Stimulated activated CD4-positive, alpha-beta T cell treated with anti-CD3 and anti-CD28 coated beads, TNF-alpha, amount 100 ng/mL, for 1 hour (primary cell): ENCODE measurements at places on chromosomes 6 and 20.

DNA sequence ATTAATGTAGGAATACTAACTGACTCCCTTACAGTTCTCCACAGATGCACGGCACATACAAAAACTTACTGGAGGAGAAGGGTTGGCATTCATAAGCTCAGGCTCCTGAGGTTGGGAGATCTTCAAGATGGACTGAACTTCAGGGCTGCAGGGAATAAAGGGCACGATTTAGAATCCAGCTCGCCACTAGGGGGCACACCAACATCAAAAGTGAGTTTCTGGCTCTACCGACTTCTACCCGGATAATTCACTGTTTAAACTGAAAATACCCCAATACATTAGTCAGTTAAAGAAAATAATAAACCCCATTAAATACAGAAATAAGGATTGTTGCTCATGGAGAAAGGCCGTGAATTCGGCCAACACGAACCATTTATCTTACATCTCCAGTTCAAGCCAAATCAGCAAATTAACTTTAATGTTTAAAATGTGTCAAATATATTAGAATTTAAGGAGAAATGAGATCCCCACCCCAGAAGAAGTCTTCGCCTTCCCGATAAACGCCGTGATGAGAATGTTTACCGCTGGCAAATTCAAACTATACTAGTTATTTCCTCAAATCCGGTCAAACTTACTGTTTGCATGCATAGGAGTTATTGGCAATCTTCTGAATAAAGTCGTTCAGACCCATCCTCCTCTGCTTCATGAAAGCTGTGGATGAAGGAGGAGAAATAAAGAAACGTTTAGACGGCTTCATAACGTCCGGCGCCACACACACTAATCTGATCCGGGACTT is 121.7 kb upstream of the SLC2A12 start:
- peak; percentile 63 for DNase-seq

DNA sequence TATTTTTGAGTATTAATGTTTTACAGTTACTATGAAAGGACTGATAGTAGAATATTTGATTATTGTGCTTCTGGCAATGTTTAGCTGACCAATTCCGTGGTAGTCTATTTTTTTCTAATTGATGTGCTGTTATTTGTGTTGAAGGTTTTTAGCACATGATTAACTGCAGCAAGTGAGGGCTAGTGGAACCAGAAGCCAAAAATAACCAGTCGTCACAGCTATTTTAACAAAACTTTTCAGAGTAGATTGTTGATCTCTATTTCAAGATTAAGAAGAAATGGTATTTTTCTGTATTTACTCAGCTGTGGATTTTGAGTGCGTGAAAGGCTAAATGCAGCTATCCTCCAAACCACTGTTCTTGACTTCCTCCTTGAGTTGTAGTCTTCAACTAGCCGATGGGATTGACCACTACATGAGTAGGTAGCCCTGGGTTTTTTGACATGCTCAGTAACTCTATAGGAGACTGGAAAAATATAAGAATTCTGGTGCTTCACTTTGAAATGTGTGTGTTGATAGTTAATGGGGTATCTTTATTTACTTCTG is 258.0 kb downstream of the ZFAND3 start:
- DNase-seq: no peak

DNA sequence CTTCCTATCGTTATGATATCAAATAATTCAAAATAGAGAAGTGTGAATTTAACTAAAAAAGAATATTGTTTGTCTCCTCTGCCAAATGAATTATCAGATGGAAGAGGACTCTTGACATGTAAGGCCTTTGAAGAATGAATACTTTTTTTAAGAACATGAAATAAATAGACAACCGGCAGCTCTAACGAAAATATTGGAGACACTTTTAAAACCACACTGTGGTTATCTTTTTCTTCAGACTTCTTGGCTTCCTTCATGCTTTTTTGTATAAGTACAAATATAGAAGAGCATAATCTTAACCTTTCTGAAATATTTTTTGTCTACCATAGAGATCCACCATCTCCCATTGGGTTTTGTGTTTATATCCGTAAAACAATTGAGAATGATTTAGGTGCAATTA is 115.2 kb upstream of the SCGN start:
- no peak for DNase-seq

DNA sequence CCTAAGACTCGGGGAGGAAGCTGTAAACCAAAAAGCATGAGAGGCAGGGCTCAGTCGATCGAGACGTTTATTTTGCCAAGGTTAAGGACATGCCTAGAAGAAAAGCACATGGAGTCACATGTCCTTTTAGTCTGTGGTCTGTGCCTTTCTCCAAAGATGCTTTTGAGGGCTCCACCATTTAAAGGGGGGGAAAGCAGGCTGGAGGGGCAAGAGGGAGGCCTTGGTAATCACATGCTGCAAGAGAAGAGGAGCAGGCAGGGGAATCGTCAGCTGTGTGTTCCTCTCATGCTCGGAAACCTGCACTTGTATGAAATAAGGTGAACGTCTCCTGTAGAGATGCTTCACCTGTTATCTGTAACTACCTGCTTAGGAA is 9.1 kb upstream of the YTHDF1 start:
- DNase-seq: no peak

DNA sequence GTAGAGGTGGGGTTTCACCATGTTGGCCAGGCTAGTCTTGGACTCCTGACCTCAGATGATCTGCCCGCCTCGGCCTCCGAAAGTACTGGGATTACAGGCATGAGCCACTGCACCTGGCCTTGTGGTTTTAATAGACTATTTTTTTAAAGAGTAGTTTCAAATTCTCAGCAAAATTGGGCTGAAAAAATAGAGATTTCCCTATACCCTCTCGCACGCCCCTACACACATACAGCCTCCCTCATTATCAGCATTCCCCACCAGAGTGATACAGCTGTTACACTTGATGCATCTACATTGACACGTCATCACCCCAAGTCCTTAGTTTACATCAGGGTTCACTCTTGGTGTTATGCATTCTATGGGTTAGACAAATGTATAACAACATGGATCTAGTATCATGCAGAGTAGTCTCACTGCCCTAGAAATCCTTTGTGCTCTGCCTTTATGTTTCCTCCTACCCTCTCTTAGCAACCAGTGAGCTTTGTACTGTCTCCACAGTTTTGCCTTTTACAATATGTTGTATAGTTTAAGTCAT is 103.6 kb downstream of the CDYL start:
- DNase-seq: no peak

GRCh38 chr6:106591111-106591825 is 38.0 kb downstream of the RTN4IP1 start:
- DNase-seq: no peak

DNA sequence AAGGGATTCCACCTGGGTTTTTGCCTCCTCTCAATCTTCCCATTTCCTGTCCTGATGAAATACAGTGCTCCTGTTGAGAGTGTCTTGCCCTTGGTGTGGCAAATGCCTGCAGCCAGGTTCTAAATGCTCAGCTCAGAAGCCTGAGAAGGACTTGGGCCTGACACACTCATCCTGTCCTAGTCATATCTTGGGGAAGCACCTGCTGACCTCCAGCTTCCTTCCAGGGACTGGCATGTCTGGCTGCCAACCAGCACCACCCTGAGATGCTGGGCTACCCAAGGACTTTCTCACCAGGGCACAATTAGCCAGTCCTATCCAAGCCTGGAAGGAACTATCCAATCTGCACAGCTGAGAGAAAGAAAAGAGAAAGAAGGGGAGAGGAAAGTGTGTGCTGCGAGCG is 43.4 kb downstream of the LRFN2 start:
- DNase-seq: no peak

GRCh38 chr6:64737418-64737817 is 969.6 kb downstream of the EYS start:
- DNase-seq: no peak

DNA sequence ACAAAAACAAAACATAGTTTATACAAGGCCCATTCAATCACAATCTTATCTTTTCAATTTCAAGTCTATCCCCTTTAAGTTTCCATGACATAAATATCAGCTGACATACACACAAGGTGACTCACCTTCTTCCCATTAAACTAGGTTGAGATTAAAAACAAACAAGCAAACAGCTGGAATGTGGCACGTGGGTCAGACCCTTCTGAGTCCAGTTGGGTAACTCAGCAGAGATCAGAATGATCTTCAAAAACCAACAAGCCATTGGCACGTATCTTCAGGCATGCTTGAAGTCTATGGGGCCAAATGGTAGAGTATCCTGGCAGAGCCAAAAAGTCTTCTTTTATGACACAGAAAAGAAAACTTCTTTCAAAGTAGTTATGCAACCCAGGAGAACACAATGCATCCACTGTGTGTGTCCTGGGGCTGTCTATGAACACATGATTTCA is 603.5 kb upstream of the CITED2 start:
- DNase-seq: no peak

- no peak for DNase-seq
These were observed 635.3 kb upstream of the MARCKS start for GRCh38 chr6:113221850-113222249.

- no peak for DNase-seq
These were observed 47.3 kb downstream of the APCDD1L start for GRCh38 chr20:58467572-58468527.

GRCh38 chr20:35180266-35180665 is 8.4 kb downstream of the PROCR start:
- no peak for DNase-seq

DNA sequence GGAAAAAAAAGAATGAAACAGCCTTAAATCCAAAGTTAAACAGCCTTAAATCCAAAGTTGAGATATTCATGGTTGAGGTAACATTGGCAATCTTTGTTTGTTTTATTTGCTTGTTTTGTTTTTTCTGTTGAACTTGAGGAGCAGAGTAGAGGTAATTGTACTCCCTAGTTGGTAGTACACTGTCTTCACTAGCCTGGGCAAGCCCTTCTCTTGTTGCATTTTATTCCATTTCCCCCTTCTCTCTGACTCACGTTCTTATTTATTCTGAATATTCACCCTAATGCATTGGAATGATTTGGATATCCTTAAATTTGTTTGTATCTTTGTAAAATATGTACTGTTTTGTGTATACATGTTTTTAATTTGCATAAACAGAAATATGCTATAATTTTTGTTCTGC is 397.6 kb downstream of the CDC5L start:
- DNase-seq: no peak

DNA sequence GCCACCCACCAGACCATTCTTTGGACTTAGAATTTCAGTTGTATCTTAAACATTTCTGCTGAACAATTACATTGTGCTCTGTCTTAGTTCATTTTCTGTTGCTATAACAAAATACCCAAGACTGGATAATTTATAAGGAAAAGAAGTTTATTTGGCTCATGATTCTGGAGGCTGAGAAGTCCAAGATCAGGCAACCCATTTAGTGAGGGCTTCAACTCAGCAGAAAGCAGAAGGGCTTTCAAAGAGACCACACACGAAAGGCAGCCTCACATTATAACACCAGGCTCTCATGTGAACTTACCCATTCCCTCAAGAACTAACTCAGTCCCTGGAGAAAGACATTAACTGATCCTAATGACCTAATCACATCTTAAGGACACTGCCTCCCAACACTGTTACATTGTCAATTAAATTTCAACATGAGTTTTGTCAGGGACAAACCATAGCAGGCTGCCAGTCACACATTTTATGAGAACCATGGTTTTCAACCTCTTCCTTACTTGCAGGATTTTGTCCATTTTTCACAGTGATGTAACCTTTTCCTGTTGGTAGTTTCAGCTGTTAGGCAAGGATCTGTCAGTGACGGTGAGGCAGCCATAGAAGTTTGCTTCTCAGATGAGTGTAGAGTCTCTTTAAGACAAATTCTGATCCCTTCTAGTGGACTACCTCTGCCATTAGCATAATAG is 399.6 kb upstream of the SOX4 start:
- DNase-seq: no peak

DNA sequence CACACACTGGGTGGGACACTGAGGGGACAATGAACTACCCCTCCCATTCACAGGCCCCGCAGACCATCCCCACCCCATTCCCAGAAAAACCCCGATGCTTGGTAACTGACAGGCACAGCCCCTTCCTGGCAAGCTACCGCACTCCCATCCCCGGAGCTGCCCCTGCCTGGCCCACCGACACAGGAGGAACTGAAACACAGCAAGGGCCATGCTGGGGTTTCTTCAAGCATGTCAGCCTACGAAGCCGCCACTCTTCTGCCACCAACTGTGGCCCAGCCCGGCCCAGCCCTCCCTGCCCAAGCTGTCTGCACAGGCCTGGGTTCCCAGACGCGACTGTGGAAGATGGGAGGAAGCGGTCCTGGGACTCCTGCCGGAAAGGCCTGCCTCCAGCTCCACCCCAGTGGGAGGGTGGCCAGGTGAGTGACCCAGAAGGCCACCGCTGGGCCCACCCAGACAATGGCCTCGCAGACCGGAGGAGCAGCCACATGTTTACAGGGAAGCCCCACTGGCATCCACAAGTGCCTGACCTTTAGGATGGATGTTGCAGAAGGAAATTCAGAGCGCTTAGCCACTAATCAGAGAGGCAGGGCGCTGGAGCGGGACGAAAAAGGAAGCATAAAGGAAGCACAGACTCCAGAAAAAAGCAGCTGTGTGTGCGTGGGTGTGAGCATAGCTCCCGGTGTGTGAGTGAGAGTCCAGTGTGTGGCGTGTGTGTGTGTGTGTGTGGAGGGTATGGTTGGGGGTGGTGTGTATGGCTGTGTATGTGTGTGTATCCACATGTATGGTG is 91.6 kb downstream of the PRND start:
- DNase-seq: no peak

DNA sequence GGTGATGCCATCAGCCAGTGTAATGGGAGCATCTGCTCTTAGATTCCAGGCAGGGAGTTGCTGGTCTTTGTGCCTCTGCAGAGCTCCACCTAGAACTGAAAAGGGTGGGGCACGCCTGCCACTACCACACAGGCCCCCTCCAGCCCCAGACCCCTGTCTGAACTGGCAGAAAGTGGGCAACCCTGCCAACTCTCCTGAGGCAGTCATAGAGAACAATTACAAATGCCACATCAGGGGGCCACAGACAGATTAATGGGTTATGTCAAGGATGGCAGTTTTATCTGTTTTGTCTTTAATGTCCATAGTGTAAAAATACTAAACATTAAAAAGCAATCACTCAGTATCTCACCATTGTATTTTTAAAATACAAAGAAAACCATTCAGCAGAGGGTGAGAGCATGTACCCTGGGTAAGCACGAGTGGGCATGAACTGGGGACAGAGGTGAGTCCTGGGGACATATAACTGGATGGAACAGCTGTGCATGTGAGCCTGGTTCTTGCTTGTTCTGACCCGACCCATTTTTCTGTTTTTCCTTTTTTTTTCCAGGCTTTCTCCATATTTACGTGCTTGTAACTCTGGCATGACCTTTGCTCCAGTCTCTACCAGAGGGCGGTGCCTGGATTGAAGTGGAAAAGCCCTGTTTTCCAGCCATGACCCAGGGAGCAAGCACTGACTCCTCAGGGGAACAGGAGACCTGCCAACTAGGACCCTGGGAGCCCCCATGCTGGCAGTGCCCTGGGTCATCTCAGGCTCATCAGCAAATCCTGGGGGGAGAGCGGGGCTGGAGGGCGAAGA is 8.2 kb downstream of the TRAF3IP2 start:
- no peak for DNase-seq
